ENCODE measurements at places on chromosomes 4 and X.

DNA sequence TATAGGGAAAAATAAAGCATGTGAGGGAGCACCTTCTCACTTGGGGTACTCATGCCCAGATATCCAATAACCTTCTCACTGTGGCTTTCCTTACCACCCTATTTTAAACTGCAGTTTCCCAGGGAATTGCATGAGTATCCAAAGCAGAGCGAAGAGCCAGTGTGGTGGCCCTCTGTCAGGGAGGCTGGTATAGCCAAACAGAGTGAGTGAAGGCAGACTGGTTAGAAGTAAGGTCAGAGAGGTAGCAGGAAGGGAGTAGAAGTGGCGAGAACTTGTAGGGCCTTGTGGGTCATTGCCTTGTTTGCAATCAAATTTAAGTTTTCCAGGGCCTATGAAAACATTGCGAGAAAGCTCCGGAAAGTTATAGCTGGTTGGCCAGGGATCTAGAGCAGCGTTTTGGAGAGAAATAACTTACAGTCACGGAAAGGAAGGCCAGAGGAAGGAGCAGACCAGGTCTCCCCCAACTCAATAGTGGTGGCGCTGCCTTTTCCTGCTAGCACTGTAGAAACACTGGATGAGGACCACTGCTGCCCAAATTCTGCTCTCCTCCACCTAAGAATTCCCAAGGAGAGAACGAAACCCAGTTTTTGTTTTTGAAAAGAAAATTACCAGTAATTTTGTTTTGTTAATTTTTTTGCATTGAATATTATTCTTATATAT, 77.2 kb downstream of the PDLIM5 start:
- DNase-seq: no peak

DNA sequence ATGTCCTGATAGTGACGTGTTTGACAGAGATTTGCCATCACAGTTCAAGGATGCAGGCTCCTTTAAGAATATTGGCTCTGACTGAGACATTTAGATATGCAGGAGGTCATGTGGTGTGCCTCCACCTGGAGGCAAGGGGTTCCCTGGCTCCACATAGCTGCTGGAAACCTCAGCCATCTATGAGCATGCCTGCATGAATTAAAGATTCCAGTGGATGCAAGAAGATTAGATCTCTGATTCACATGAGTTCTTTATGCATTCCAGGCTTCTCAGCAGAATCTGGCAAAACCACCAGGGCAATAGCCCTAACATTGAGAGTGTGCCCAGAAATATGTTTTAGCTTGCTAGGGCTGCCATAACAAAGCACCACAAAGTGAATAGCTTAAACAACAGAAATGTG, 298.5 kb upstream of the AADAT start:
- no peak for DNase-seq

GRCh38 chr4:110830461-110830860, 207.6 kb upstream of the PITX2 start:
- no peak for DNase-seq

DNA sequence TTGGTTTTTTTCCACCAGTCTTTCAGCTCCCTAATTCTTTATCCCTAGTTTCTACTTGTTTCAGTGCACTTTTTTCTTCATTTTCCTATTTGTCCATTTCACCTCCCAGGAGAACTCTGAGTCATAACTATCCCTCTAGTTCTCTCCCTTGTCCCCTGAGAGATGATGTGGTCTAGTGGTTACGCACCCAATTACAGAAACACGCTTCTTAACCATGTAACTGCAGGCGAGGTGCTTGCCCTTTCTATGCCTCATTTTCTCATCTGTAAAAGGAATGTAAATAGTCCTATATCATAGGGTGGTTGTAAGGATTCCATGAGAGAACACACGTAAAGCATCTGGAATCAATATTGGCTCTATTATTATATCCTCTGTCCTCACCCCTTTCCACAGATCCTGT, 8.8 kb upstream of the GRPR start:
- DNase-seq: no peak

GRCh38 chrX:130124577-130124976, 14.3 kb upstream of the ELF4 start:
- DNase-seq: no peak

DNA sequence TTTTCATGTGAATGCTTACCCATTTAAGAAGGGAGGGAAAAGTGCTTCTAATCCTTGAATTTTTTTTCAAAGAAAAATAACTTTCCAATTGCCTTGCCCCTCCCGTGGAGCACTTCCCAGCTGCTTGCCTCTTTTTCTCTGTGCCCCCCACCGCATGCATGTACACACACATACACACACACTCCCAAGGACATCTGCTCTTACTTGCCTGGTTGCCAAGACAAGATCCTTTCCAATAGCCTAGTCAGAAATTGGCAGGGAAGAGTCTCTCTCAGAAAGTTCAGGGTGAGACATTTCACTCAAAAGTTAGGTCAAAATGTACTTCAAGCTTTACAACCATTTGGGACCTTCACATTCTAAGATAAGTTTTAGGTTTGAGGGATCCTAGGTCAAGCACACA, 10.9 kb downstream of the HHIP start:
- no peak for DNase-seq
